ENCODE measurements at places on chromosomes 16 and 17. TPM values are rescaled to one million over a fixed set of nuclear protein-coding genes. Genes with fewer than 3 reads are reported as not detected.

GRCh38 chr17:30191072-30191471 lies 44.4 kb downstream of the SLC6A4 start:
- no peak for DNase-seq

The RAMP2 gene
- not detected for total RNA-seq

The TP53TG3C gene
- not detected for total RNA-seq

GRCh38 chr16:30418350-30419181 lies 11.2 kb downstream of the ZNF771 start:
- DNase-seq: no peak

The HCRT gene
- not detected for total RNA-seq

The TBC1D3 gene
- not detected for total RNA-seq

The ARL17B gene
- total RNA-seq: 17.7 TPM

DNA sequence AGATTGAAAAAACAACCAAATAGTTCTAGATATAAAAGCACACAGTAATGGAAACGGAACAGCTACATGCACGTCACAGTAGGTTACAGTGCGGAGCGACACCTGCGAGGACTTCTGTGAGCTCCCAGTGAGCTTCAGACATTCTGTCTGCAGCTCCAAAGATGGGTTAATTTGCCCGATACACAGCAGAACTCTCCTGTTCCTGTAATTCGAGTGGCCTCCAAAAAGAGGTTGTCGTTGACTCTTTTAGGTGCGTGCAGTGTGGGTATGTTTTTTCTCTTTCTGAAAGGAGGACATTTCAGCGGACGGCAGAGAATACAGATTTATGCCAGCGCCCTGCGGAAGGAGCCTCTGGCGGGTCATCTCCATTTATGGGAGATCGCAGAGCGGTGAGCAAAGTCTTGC lies 2.9 kb downstream of the OR1F1 start:
- no peak for DNase-seq

The NPIPA8 gene
- total RNA-seq: 8.6 TPM

The TERB1 gene
- not detected for total RNA-seq

Data from activated naive CD8-positive, alpha-beta T cell treated with anti-CD3 and anti-CD28 coated beads for 36 hours (primary cell).